ENCODE measurements at places on chromosomes 6 and 20. TPM values are rescaled to one million over a fixed set of nuclear protein-coding genes. Genes with fewer than 3 reads are reported as not detected.

NUP43 gene
- total RNA-seq, result 36.7 TPM

MUC21 gene
- not detected for total RNA-seq

EFCAB8 gene
- not detected for total RNA-seq

HLA-DQA2 gene
- total RNA-seq, result not detected

ZKSCAN4 gene
- 3.7 TPM for total RNA-seq

SIM1 gene
- total RNA-seq, result 20.6 TPM

GPR63 gene
- 1.3 TPM for total RNA-seq

- peaks cover 22% of the 10 kb centered on the region for H3K4me1 ChIP-seq
- H3K36me3 ChIP-seq, result peaks cover 46% of the 10 kb centered on the region
- 0 out of 2 replicates have a peak overlapping the region, but pooled peaks have one; percentile 2 for H3K4me3 ChIP-seq
- peak; percentile 36 for DNase-seq
- H3K27ac ChIP-seq, result peak overlapping the region; percentile 69
- peaks cover 1% of the 10 kb centered on the region for H3K27me3 ChIP-seq
Observed at GRCh38 chr6:20455251-20455940, 53.7 kb downstream of the E2F3 start.

GRCh38 chr6:132465530-132466485 lies 47.1 kb downstream of the STX7 start:
- H3K4me1 ChIP-seq, result no peaks in the 10 kb centered on the region
- H3K4me3 ChIP-seq, result no peak overlapping the region
- peaks cover 22% of the 10 kb centered on the region for H3K36me3 ChIP-seq
- H3K27ac ChIP-seq, result no peak overlapping the region
- H3K27me3 ChIP-seq, result no peaks in the 10 kb centered on the region
- no peak for DNase-seq

DNA sequence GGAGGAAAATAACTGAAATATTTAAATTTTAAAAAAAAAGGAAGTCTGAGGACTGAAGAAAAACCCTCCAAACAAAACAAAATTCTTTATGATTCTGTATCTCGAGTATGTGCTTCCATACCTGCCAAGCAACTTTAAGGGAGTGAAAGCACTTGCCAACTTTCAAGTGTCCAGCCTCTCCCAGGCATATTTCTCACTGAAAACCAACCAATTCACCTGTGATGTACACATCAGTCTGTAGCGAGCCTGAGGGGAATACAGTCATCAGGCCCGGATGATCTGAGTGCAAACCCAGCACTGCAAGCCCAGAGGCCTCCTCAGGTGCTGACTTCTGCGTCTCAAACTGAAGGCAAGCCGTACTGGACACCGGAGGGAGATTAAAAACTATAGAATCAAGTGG lies 164.8 kb upstream of the NT5E start:
- no peak overlapping the region for H3K4me3 ChIP-seq
- DNase-seq, result no peak
- H3K27me3 ChIP-seq, result peaks cover 7% of the 10 kb centered on the region
- no peaks in the 10 kb centered on the region for H3K4me1 ChIP-seq

GRCh38 chr20:3432844-3433243 lies 25.4 kb upstream of the DNAAF9 start:
- DNase-seq, result no peak
- peaks cover 7% of the 10 kb centered on the region for H3K4me1 ChIP-seq
- no peak overlapping the region for H3K27ac ChIP-seq
- no peaks in the 10 kb centered on the region for H3K36me3 ChIP-seq
- no peak overlapping the region for H3K4me3 ChIP-seq

- peak overlapping the region; percentile 3 for H3K27ac ChIP-seq
- H3K27me3 ChIP-seq, result no peaks in the 10 kb centered on the region
- H3K36me3 ChIP-seq, result peaks cover 45% of the 10 kb centered on the region
Observed at GRCh38 chr6:87670707-87671106, 31.3 kb downstream of the AKIRIN2 start.

Data from HFFc6 (cell line).